ENCODE measurements at places on chromosomes 4 and X.
A peak's percentile ranks its signal among the peaks of the same experiment; 100 is the strongest.

DNA sequence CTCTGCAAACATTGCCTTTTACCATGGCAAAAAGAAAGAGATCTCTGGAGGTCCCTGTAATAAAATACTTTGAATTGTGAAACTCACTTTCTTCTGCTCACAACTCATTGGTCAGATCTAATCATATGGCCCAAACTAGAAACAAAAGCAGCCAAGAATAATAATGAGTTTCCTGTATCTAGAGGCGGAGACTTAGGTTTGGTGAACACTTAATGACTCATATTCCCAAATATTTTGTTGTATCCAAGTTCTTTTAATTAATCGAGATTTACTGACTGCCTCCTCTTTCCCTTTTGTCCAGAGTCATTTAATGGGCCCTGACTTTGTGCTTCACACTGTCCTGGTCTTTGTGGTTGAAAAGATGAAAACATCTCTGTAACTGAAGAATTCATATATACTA lies 190.6 kb downstream of the CCSER1 start:
- DNase-seq, result peak; percentile 58

DNA sequence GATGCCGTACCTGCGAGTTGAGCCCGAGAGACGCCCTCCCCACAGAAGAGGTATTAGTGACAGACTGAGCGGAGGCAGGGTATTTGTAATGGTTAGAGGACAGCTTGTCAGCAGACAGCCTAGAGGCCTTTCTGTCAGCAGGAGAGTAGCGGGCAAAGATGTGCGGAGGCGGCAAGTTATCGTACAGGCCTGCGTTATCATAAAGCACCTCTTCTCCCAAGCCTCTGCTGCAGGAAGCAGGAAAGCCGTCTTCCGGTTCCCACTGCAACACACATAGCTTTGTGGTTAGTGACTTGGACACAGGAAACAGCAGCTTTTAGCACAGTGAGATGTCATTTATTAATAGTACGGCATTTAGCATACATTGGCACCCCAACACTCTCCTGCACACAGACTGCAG lies 158.3 kb downstream of the AFAP1 start:
- DNase-seq, result peak; percentile 76

GRCh38 chr4:103086551-103086950 lies 10.0 kb upstream of the SLC9B2 start:
- no peak for DNase-seq

DNA sequence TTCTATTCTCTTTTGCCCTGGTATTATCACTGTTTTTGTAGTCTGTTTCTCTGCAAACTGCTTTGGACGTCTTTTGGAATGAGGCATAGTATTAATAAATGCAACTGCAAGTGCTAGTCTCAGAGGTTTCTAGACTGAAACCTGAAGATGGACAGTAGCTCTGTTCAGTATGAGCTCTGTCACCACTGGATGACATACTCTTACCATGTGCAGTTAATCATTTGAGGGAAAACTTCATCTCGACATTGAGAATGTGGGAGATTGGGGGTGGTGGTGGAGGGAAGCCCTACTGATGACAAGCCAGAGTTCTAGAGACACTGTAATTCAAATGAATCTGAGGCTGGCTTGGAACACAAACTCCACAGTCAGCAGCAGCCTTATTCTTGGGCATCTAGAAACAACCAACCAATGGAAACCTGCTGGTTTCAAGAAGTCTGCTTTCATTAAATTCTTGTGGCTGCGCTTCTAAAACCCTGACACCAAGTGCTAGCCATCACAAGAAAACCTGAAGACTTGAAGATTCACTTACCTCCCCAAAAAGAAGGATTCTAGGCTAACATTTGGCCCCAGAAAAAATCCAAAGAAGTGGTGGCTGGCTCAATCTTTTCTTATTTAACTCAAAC lies 161.7 kb downstream of the RASL11B start:
- DNase-seq, result no peak

GRCh38 chr4:103091601-103092223 lies 7.9 kb downstream of the BDH2 start:
- DNase-seq, result peak; percentile 73

DNA sequence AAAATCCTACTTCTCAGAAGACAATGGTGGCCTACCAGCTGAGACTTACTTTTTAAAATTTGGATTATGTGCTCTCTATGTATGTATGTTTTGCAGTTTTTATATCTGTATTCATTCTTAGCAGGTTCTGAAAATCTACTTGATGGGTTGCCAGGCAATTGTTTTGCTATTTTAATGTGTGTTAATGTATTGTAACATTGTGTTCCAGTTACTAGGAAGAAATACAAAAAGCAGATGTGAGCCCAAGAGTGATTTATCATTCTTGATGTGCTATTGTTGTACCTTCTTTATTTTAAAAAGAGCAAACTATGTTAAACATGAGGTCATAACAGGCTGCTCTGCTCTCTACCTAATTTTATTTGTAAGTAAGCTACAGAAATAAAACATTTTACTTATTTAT lies 81.9 kb downstream of the REPS2 start:
- no peak for DNase-seq

DNA sequence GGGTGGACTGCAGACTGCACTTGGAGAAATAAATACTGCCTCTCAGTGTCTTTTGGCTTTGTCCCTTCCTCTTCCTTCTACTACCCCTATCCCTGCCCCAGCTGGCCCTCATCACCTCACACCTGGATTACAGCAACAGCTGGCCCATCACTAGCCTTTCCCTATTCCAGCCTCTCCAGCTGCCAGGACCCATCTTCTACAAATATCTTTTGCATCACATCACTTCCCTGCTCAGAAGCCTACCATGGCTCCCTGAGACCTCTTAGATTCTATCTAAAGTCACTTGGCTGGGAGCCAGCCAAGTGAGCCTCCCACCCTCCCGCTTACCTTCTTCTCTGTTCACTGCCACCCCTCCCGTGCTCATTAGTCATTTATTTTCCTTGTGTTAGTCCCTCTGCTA lies 66.8 kb downstream of the TSC22D3 start:
- DNase-seq, result no peak

Measured in ELR (cell line).